ENCODE measurements at places on chromosomes 5 and 9.

- no peak for DNase-seq
Measured at GRCh38 chr5:38515092-38515491, 41.4 kb downstream of the LIFR start.

DNA sequence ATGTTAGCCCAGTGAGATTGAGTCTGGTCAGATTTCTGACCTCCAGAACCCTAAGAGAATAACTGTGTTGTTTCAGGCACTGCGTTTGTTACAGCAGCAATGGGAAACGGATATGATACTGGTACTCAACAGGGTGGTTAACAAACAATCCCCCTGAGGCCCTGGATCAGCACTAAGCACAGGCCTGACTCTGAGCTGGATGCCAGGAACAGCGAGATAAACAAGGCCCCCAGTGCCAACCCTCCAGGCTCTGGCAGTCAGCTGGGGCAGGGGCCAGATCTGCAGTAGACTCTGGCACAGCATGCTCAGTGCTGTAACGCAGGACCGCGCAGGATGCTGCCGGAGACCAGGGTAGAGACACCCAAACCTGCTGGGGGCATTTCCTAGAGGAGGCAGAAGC is 22.1 kb downstream of the CPLX2 start:
- DNase-seq, result no peak

DNA sequence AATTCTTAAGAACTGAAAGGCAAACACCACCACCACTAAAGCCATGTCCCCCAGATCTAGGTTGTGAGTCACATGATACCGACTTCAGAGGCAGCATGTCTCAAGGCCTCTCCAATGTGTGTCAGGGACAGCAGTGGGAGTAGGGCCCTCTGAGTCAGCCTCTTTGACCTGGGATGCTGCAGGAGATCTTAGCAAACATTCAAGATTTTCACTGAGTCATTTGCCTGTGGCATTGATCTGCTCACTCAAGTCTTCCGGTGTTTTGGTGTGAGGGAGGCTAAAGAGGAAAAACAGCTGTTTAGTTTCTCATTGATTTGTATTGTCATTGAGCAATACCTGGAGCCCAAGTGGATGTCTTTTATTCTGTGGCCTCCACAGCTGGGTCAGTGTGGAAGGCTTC is 36.1 kb downstream of the TMC1 start:
- DNase-seq, result no peak

DNA sequence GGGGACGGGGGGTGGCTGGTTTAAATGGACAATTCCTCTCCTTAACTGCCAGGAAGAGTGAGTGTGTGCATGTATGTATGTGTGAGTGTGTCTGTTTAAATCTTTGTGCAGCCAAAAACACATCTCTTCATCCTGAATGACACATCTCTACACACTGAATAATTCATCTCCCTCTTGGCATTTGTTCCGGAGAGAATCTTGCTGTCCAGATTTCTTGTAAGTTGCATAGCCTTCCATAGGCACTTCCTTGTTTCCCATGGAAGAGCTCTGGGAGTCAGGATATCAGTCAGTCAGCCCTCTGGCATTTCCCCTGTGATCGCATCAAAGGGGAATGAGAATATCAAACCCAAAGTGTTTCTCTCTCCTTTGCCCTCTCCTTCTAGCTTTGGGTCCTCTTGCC is 74.7 kb downstream of the WWC1 start:
- no peak for DNase-seq

DNA sequence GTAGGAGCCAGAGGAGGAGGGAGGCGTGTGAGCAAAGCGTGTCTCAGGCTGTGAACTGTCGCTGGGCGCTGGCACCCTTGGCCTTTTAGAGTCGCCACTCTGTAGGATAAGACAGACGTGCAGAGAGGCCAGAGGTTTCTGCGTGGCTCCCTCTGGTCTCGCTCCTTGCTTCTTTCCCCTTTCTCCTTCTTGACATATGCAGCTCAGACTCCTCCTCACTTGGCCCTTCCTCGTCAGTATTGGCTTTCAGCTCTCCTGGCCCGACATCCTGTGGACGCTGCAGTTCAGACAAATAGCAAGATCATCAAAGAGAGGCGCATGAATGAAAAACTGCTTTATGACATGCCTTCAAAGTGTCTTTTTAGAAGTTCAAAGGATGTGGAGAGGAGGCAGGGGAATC is 116.8 kb upstream of the SPRY4 start:
- DNase-seq, result no peak

DNA sequence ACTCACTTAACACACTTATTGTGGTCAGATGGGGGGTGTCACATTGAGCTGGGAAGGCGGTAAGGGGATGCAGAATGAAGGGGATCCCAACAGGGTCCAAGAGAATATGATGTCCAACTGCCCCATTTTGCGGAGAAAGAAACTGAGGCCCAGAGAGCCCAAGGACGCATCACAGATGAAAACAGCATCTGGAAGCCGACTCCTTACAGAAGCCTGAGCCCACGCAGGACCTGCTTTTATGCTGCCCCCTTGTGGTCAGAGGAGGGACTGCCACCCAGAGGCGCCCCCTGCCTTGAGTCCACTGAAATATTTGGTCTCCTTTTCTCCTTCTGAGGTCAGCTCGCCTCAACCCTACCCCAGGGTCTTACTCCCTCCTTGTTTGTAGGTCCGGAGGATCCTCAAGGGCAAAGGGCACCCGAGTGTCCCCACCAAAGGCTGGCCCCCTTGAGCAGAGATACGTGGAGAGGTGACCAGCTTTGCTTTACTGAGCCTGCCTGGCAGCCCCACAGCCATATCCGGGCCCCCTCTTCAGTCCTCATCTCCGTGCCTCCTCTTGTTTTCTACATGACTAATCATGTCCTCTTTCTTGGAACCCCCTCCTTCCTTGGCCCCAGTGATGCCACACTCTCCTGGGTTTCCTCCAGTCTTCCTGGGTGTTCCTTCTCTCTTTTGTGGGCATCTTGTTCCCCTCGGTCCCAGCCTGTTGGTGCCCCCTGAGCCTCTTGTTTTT is 30.0 kb upstream of the TTLL11 start:
- peak; percentile 71 for DNase-seq

GRCh38 chr9:134568116-134568515 is 73.5 kb upstream of the COL5A1 start:
- DNase-seq, result no peak

DNA sequence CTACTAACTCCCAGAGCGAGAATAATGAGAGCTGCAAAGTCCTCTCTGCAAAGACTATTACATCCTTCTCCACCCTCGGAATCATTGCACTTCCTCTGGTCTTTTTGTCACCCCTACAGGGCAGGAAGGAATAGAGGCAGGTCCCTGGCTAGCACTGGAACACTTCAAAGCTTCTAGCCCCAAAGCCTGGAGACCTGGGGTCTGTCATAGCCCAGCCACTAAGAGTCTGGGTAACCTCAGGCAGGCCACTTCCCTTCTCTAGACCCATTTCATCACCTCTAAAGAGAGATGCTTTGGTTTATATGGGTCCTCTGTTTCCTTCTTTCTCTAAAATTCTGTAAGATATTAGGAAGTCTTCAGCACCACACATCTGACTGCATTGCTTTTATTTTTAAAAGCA is 6.7 kb downstream of the ADRB2 start:
- no peak for DNase-seq

DNA sequence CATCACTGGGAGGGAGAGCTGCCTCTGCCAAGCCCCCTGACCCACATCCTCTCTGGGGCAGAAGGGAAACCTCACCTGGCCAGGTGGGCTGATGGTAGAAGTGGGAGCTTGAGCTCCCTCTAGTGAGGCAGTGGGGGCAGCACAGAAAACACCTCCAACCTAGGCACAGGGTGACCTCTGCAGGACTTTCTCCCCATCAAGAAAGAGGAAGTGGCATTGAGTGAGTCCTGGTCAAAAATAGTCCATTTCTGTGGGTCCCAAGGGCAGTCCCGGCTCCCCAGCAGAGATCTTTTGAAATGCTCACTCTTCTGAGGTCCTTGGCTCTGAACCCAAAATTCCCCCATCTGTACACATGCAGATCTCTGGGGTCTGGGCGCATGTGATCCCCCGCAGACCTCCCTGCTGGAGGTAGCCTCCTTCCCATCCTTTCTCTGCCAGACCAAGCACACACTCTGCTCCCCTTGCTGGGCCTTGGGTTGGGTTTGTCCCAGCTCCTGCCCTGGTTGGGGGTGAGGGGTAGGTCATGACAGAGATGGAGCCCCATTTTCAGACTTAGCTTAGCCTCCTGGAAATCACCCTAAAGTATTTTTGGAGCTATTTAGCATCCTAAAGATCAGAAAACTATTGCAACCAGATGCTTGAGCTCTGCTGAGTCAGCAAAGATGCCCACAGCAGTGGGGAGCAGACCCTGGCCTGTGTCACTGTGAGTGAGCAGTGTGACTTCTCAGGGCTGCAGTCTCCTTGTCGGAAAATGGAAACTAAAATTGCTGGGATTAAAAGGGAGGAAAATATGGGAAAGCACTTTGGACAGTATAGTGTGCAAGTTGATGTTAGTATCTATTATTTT is 41.6 kb upstream of the LCP2 start:
- DNase-seq, result peak; percentile 41

DNA sequence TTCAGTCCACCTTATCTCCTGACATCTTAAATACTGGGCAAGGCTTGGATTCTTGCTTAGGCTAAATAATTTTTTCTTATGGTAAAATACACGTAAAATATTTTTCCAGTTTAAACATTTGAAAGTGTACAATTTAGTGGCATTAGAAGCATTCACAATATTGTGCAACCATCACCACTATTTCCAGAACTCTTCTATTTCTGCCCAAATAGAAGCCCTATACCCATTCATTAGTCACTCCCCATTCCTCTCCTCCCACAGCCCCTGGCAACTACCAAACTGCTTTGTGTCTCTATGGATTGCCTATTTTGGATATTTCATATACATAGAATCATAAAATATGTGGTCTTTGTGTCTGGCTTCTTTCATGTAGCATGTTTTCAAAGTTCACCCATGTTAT is 57.6 kb downstream of the IL31RA start:
- DNase-seq, result no peak

DNA sequence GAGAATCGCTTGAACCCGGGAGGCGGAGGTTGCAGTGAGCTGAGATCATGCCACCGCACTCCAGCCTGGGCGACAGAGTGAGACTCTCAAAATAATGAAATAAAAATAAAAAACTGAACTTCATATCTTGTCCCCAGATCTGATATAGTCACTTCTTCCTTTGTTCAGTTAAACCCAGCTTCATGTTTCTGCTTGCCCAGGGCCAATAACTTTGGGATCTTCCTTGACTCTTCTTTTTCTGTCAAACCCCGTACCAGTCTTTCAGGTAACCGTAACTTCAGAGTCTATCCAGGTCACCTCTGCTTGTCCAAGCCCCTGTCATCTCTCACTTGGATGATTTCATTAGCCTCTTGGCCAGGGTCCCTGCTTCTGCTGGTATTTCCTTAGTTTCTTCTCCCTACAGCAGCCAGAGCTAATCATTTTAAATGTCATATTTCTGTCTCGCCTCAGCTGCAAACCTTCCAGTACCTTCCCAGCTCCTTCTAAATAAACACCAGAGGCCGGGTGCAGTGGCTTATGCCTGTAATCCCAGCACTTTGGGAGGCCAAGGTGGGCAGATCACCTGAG is 19.7 kb upstream of the ABL1 start:
- DNase-seq, result no peak

DNA sequence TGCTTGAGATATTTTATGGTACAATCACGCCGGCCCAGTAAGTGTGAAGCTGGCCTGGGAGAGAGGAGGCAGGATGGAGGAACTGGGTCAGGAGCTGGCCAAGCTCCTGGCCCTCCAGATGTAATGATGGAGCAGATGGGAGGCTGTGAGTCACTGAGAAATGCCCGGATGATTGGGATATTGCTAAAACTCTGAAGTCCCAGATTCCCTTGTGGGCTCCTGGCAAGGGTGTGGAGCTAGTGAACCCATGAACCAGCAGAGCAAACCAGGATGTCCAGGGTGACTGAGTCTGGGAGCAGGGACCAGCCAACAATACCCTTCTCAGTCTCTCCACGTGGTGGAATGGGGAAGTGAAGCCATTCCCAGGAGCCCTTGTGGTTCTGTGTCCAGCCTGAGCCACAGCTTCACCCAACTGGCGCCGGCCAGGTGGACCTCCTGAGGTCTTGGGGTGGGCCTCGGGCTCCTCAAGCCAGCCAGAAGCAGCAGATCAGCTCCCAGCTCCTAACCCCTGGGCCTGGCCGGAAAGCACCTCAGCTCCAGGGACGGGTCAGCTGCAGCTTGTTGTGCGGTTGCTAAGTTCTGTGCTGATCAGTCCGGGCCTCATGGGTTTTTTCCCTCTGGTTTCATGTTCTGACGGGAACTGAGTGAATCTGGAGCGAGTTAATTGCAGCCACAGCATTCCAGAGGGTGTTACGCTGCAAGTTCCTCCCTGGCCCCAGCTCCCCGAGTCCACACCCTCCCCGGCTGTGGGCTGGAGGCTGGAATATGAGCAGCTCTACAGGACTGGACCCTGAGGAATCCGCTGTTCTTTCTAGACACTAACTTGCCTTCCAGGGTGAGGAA is 37.6 kb downstream of the DUSP1 start:
- DNase-seq, result no peak

GRCh38 chr5:35920890-35921289 is 17.5 kb downstream of the CAPSL start:
- DNase-seq, result no peak

DNA sequence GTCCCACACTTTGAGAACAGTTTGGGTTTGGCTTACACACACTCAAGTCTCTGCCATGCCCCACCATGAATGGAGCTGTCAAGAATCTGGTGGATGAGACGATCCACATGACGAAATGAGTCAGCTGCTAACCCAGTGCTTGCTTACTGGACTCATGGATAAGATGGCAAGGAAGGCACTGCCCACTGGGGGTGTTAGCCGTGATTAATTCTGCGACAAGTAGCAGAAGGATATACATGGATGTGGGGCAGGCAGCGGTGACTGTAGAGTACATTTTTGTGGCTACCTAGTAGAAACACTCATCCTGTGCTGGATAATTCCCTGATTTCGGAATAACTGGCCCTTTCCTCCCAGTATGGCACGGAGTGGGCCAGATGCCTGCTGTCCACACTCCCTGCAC is 77.5 kb downstream of the SPATA31C2 start:
- no peak for DNase-seq

- no peak for DNase-seq
Measured at GRCh38 chr9:4306777-4307121, 6.9 kb upstream of the GLIS3 start.

- no peak for DNase-seq
Measured at GRCh38 chr9:14584571-14584970, 108.7 kb downstream of the ZDHHC21 start.

- no peak for DNase-seq
Measured at GRCh38 chr9:119370816-119371215, 1.6 kb upstream of the BRINP1 start.

DNA sequence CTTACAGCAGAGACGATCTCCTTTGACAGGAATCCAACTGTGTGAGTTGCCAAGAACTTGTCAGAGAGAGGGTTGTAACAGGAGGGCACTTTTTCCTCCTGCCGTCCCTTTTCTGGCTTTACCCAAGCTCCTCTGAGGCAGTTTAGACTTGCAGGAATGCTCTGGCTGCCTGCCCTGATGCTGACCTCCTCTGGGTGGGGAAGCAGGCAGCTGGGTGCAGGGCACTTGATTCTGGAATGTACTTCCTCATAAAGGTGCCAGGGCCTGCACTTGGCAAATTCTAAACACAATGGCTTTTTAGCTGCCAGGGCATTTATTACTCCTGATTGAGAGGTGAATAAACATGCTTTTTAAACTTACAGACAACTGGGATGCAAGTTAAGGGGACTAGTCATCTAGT is 190.4 kb downstream of the EPB41L4A start:
- no peak for DNase-seq
